ENCODE measurements at places on chromosomes 12 and 14.

DNA sequence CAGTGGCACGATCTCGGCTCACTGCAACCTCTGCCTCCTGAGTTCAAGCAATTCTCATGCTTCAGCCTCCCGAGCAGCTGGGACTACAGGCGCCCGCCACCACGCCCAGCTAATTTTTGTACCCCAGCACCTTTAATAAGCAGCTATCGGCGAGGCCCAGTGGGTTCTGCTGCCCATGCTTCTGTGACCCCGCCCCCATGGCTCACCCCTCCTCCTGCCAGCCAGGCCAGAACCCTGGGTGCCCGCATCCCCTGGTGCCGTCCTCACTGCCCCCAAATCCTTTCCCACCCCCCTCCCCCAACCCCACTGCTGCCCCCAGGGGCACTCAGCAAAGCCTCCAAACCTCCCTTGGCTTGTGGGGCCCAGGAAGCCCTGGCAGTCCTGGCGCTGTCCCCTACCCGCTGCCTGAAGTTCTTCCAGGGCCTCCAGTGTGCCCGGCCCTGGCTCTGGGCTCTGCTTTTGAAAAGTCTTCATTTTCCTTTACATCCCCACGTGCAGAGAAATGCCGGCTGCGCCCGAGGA is 14.5 kb downstream of the BAG5 start:
- DNase-seq: no peak

DNA sequence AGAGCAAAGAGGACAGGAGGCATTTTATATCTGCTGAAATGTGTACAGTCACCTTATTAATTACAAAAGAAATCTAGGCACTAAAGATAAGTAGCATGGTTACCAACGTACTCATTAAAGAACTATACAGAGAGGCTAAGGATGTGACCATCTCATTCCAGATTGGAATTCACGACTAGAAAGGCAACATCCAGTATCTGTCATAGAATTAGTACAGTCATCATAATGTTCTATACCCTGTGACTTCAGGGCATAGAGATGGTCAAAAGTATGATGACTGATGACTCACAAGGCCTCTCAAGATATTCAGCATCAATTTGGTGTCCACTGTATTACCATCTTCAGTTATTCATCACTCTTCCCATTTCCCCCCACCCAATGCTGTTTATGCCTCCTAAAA is 144.0 kb upstream of the PLEKHG7 start:
- no peak for DNase-seq

- no peak for DNase-seq
Observed at GRCh38 chr12:90839346-90839745, 115.6 kb downstream of the CCER1 start.

DNA sequence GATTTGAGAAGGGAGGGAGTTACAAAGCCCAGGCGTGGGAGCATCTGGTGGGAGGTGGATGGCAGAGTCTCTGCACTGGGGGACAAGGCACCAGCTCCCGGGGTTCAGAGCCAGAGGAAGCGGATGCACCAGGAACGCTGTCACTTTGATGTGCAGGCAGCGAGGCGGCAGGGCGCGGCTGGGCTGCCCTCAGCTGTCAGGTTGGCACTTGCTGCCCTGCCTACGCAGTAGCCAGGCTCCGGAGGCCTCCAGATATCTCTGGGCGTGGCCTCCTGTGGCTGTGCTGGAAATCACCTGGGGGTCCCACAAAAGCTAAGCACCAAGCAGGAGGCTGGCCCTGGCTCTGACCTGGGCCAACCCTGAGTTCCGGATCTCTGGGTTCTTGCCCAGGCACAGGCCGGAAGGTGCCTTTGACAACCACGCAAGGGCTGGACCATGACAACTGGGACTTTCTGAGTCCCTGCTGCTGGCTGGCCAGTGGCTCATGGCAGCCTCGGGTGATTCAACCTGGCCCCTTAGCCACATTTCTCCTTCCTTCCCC is 62.1 kb upstream of the MAP1LC3B2 start:
- DNase-seq: no peak

DNA sequence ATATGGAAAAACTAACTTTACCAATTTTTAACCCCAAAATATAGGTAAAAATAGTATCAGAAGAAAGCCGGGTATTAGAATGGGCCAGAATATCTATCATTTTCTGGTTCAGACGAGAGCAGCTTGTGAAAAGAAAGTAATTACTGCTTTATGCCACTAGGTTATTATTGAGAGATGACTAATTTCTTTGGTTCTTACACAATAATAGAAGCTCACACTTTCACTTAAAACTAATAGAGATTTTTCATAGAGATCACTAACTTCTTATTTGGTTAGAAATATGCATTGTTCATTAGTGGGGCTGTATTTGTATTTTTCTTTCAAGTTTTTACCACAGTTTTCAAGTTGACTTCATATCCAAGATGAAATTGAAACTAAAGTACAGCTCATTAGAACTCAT is 1241.2 kb upstream of the FLRT2 start:
- DNase-seq: no peak

DNA sequence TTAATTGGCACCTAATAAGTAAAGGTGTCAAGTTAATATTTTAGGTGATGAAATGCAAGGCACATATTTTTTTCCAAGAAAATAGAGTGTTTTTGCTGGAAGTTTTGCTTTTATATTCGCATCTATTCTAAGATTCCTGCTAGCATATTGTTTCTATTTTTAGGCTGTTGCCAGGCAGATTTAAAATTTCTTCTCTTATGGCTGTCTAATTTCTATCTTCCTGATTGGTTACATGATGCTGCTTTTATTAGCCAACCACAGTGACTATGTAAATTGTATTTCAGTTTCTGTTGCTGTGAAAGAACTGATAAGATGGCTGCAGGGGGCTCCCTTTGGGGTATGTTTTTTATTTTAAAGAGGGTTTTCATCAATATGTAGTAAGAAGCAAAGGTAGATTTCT is 42.7 kb downstream of the ATF7IP start:
- no peak for DNase-seq

GRCh38 chr12:130254461-130255276 is 83.0 kb upstream of the PIWIL1 start:
- DNase-seq: no peak

GRCh38 chr14:37140176-37140575 is 32.2 kb downstream of the SLC25A21 start:
- DNase-seq: no peak

GRCh38 chr12:131833896-131834641 is 5.9 kb downstream of the MMP17 start:
- DNase-seq: no peak

DNA sequence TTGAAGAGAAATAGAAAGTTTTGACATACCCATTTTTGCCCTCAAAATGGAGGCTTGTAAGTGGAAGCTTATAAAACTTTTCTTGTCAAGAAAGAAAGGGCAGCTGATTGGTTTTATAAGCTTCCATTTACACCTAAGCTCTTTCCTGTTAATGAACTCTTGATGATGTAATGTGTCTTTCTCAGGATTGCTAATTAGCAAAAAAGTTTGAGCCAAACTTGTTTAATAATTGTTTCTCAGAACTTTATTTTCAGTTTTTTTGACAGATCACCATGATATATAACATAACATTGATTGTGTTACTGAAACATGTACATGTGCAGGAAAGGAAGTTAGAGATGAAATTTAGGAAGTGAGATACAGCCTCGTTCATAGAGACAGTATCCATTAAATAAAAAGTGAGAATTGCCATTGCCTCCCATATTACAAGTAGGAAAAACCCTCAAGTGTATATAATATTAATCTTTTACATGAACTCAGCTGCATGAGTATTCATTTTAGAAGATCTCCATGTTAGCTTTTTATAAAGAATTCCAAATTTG is 26.8 kb downstream of the RIC8B start:
- DNase-seq: no peak

DNA sequence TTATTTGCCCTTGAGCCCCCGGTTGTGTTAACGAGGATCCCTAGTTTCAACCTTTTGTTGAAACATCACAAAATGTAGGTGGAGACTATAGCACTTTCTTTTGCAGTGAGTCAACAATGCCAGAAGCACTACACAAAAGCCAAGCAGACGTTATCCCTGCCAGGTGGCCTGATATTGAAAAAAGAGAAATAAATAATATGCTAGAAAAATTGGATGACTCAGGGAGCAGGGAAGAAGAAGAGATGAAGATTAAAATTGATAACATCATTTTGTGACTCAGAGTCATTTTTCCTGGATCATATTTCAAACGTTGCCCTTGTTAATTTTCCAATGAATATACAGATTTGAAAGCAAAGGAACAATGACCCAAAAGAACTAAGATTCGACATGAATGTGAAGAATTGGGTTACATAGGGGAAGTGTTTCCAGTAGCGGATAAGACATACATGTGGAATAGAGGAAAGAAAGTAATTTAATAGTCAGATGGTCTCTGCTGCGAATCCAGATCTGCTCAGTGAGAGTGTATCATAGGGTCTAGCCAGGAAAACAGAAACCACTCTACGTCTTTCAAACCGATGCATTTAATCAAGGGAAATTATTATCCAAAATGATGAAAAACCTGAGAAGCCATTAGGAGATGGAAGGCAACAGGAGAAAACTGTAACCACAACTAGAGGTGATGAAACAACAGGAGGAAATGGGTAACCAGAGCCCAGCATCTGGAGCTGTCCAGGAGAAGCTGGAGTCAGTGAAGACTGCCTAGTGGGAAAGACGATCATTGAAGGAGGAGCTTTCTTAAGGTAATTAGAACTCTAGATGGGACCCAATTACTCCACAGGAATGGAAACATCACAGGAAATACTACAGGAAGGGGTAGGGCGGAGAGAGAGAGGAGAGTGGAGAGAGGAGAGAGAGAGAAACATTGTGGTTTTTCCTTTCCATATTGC is 57.9 kb downstream of the RERG start:
- DNase-seq: no peak

- no peak for DNase-seq
Observed at GRCh38 chr12:122333142-122334087, 67.1 kb upstream of the VPS33A start.

DNA sequence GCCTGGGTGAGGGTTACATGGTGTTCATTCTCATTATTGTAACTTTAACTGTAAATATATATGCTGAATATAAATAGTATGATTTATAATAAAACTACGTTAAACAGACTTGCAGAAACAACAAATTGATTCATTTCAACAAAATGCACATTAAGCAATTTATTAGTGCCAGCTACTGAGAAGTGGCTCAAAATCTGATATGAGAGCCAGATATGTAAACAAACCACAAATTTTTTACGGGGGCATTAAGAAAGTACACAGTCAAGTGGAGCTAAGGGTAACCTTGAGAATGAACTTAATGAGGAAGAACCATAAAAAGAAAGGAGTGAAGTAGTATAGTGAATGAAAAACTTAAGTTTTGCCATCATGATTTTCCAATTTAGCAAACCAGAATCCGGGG is 40.3 kb downstream of the CEP128 start:
- no peak for DNase-seq

- DNase-seq: no peak
Observed at GRCh38 chr12:116604178-116604895, 45.2 kb downstream of the MAP1LC3B2 start.

DNA sequence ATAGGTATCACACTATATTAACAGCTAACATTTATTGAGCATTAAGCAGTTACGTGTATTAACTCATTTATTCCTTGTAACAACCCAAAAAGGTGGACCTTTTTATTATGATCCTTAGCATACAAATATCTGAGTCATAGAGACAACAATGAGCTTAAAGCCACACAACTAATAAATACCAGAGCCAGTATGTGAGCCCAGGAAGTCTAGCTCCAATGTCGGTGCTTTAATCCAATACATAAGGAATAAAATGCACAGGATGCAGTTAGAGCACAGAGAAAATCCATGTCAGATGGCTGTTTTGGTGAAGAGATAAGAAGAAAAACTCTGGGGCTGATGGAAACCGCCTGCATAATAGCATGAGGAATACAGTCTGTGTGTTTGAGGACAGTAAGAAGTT is 888.6 kb downstream of the TMTC2 start:
- no peak for DNase-seq

GRCh38 chr14:91280129-91280528 is 35.6 kb upstream of the GPR68 start:
- no peak for DNase-seq

- no peak for DNase-seq
Observed at GRCh38 chr14:93184391-93185348, at the start of the genes LYSET and MOAP1. LYSET (plus strand) TSS chr14:93185317; CDS start chr14:93185406, 89 bp downstream. MOAP1 (minus strand) TSS chr14:93184897; CDS start chr14:93184242, 655 bp downstream.

DNA sequence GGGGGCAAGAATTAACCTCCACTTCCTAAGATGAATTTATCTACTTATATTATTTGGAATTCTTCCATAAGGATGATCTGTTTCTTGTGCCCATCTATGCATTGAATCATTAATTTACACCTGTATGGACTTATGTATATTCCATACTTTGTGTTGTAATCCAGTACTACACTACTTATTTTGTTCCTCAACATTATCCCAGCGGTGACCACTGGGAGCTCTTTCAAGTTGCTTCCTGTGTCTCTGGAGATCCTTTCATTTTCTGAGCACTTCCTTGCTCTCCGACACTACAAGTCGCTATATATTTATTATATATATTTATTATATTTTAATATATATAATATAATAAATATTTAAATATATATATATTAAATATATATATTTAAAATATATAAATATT is 54.9 kb upstream of the SCN8A start:
- no peak for DNase-seq

DNA sequence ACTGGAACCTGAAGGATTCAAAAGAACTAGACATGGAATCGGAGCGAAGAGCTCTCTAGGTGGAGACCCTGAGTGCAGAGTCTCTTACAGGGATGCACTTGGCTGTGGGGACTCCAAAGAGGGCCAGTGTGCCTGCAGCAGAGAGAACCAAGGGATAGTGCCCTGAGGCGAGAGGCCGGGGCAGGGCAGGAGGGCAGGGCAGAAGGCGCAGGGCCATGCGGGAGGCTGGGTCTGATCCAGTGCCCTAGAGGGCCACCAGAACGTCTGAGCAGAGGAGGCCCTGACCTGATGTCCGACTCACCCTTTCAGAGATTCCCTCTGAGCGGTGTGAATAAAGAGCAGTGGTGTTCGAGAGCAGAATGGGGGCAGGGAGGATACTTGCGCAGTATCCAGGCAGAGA is 205.4 kb upstream of the FKBP4 start:
- no peak for DNase-seq

DNA sequence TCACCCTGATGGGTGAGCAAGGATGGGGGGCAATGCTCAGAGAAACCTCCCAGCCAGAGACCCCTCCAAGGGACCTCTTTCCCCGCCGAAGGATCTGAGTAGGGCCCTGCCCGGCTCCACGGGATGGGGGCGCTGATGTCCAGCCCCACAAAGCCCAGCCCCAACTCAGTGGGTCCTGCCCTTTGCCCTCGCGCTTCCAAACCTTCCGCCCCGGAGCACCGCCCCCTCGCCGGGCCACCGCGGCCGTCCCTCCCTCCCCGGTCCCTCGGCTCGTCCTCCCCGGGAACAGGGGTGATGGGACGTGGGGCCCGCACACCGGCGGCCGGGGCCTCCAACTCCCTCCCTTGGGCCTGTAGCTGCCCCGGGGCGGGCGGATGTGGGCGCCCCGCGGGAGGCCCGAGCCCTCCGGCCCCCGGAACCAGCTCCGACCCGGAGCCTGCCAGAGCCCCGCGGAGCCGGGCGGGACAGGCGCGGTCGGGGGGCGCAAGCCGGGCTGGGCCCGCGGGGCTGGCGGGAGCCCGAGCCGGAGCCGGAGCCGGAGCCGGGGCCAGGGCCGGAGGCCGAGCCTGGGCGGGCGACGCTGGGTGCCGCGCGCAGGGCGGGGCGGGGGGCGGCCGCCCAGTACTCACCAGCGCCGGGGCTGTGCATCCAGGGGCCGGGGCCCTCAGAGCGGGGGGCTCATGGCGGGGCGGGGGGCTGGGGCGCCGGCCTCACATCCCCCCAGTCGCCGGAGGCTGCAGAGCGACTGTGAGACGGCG is 386 bp downstream of the HDAC7 start:
- DNase-seq: no peak

Measured in SIG-M5 (cell line).